ENCODE measurements at places on chromosomes 2 and 18.

DNA sequence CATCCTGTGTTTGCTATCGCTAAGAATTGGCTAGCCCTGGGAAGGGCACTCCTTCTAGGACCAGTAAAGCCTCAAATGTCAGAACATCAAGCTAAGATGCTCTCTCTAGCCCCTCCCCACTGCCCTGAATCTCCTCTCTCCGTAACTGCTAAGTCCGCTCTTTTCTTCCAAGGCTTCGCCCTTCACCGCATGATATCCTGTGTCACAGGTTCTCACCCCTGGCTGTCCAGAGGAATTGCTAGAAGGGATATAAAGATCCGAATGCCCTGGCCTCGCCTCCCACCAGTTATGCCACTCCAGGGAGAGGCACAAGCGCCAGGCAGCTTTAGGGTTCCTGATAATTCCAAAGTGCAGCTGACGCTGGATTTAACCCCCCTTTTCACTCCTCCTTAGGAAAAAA lies 17.1 kb upstream of the GPR45 start:
- no peak for DNase-seq

DNA sequence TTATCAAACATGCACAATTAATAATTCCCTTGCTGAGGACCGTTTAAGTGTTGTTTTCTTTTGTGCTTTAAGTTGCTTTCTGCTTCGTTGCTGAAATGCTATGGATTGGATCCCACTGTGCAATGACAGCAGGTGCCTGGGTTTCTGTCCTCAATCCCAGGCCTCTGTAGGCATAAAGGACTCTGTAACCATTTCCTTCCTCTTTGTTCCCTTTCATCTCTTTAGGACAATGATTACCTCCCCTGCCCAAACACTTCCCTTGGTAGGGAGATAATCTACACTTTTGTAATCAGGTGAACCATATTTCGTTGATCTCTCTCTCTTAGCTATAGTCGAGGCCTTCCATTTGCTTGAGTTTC lies 58.6 kb upstream of the LYPD6B start:
- no peak for DNase-seq

DNA sequence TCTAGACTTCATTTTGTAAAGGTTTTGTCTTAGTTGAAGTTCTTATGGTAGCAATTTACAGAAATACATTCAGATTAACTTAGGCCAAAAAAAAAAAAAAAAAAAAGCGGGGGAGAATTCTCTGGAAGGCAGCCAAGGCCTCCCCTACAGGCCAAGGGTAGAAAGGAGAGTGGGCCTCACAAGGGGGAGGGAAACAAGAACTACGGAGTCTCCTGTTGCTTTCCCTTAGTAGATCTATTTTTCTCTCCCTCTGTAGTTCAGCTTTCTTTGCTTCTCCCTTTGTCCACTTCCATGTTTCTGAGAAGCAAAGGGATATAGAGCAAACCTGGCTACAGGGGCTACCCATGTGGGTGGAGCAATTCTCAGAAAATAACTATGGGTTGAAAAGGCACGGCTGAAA lies 2.4 kb upstream of the STK11IP start:
- DNase-seq: peak; percentile 69

DNA sequence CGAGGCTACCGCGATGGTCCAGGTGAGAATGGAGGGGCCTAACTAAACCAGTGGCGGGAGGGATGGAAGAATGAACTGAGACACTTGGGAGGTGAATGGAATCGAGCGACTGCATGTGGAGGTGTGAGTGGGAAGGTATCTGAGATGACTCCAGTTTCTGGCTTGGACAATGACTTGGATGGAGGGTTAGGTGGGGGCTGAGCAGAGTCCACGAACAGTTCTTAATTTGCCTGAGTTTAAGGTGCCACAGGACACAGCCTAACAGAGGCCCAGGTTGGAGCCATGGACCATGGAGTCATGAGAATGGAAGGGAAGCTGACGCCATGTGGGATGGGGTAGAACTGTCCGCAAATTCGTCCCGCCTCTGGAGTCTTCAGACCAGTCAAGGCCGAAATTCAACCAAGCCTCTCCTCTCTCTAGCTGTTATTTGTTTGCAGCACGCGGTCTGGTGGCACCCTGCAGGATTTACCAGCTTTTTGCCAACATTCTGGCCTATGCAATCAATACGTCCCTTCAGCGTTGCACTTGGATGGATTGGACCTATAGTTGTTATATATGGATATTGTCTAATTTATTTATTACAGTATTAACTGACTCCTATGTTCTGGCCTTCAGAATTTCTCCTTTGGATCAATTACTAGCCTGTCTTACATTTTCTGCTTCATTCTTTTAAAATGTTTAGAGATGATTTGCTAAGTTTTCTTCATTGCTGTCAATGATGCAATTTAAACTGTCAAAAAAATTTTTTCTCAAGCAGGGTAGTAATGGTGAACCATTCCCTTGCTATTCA lies 940 bp upstream of the BOLA3 start:
- no peak for DNase-seq

- DNase-seq: no peak
Measured at GRCh38 chr2:235191486-235191885, 239.7 kb downstream of the SH3BP4 start.

GRCh38 chr2:177165061-177165583 lies 47.5 kb upstream of the HNRNPA3 start:
- DNase-seq: peak; percentile 48

Measured in amniotic epithelial cell (primary cell).